ENCODE measurements at places on chromosomes 16 and 17. TPM values are rescaled to one million over a fixed set of nuclear protein-coding genes. Genes with fewer than 3 reads are reported as not detected.

SEBOX gene
- total RNA-seq = not detected

KLHL10 gene
- 0.67 TPM for total RNA-seq

CHRNE gene
- 0.67 TPM for total RNA-seq

IL17C gene
- not detected for total RNA-seq

CCDC40 gene
- total RNA-seq = 4.3 TPM

CDH5 gene
- 48.5 TPM for total RNA-seq

NTN3 gene
- total RNA-seq = not detected

MIS12 gene
- 20.9 TPM for total RNA-seq

RAB37 gene
- 1.5 TPM for total RNA-seq

TERB1 gene
- 0.40 TPM for total RNA-seq

TVP23A gene
- total RNA-seq = 0.16 TPM

AP1G1 gene
- 59.6 TPM for total RNA-seq

ATP2C2 gene
- total RNA-seq = 0.13 TPM

CACNG5 gene
- total RNA-seq = not detected

NLRC5 gene
- total RNA-seq = 11.1 TPM

MT1G gene
- total RNA-seq = not detected

TBC1D3H gene
- total RNA-seq = not detected

TEKT1 gene
- total RNA-seq = not detected

MFAP4 gene
- total RNA-seq = 153 TPM

TMEM132E gene
- not detected for total RNA-seq

HOXB5 gene
- total RNA-seq = 1.4 TPM

LRRC75A gene
- total RNA-seq = 3.6 TPM

CTF1 gene
- total RNA-seq = 5.6 TPM

CCL1 gene
- total RNA-seq = not detected

RAMP2 gene
- total RNA-seq = 19.4 TPM

RND2 gene
- total RNA-seq = 3.4 TPM

CHST5 gene
- not detected for total RNA-seq

EVI2B gene
- 3.1 TPM for total RNA-seq

WNK4 gene
- 2.0 TPM for total RNA-seq

MYO15B gene
- 10.7 TPM for total RNA-seq

COX6A2 gene
- total RNA-seq = not detected

APOBR gene
- 1.6 TPM for total RNA-seq

DOC2A gene
- 0.77 TPM for total RNA-seq

NEK8 gene
- total RNA-seq = not detected

DNASE1L2 gene
- total RNA-seq = 0.27 TPM

SLC46A1 gene
- 8.9 TPM for total RNA-seq

TBC1D3C gene
- not detected for total RNA-seq

TMEM11 gene
- 22.0 TPM for total RNA-seq

GAS7 gene
- 63.7 TPM for total RNA-seq

INCA1 gene
- total RNA-seq = not detected

KIF18B gene
- total RNA-seq = 0.27 TPM

KRTAP17-1 gene
- total RNA-seq = not detected

MYH1 gene
- total RNA-seq = not detected

SMIM5 gene
- 5.9 TPM for total RNA-seq

FZD2 gene
- total RNA-seq = 1.6 TPM

ZNF423 gene
- total RNA-seq = 19.7 TPM

PRR15L gene
- not detected for total RNA-seq

SEZ6L2 gene
- total RNA-seq = 1.1 TPM

ZNF785 gene
- total RNA-seq = 12.1 TPM

PYDC1 gene
- not detected for total RNA-seq

CACNG3 gene
- total RNA-seq = not detected

SBK1 gene
- 0.16 TPM for total RNA-seq

KRTAP2-3 gene
- total RNA-seq = not detected

SEC14L5 gene
- 0.54 TPM for total RNA-seq

C16orf92 gene
- total RNA-seq = not detected

TBC1D3G gene
- total RNA-seq = 1.9 TPM

SIRT7 gene
- total RNA-seq = 24.1 TPM

SLFN13 gene
- total RNA-seq = 6.3 TPM

MMP2 gene
- total RNA-seq = 284 TPM
